ENCODE measurements at places on chromosomes 4 and X.

DNA sequence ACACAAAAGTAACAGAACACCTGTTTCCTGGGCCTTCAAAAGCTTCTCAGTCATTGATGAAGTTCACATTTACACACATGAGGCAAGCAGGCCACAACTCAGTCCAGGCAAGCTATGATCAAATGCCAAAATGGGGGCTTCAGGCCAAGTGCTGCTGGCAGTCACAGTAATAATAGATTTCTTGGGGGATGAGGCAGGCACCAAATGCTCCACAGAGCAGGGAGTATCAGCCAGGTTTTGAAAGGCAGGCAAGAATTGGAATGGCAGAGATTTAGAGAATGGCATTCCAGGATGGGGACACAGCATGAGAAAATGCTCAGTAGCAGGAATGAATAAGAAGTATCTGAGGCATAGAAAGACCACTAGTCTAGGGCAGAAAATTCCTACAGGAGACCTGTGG lies 52.8 kb downstream of the GRIA3 start:
- no peak for DNase-seq

- no peak for DNase-seq
Measured at GRCh38 chr4:8922481-8922880, 50.8 kb upstream of the HMX1 start.

GRCh38 chr4:169410839-169411770 lies 140.3 kb upstream of the SH3RF1 start:
- peak; percentile 88 for DNase-seq

- DNase-seq, result no peak
Measured at GRCh38 chr4:7429069-7429416, 5.7 kb downstream of the PSAPL1 start.

- DNase-seq, result no peak
Measured at GRCh38 chr4:89563431-89563830, 255.8 kb upstream of the GPRIN3 start.

DNA sequence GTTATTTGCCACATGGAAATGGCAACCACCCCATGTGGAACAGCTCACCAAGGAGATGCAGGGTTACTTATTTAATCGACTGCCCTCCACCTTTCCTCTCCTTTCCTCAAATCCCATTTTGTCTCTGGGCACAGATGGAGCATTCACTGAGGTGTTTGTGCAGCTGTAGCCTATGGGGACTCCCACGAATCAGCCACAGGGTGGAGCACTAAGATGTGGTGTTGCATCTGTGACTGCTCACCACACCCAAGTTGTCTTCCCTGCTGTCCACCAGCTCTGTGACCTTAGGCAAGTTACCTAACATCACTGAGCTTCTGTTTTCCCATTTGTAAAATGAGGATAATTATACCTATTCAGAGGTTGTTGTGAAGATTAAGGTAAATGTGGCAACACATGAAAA lies 252.4 kb upstream of the CPEB2 start:
- no peak for DNase-seq

- DNase-seq, result no peak
Measured at GRCh38 chrX:66045894-66046293, 6.0 kb upstream of the VSIG4 start.

DNA sequence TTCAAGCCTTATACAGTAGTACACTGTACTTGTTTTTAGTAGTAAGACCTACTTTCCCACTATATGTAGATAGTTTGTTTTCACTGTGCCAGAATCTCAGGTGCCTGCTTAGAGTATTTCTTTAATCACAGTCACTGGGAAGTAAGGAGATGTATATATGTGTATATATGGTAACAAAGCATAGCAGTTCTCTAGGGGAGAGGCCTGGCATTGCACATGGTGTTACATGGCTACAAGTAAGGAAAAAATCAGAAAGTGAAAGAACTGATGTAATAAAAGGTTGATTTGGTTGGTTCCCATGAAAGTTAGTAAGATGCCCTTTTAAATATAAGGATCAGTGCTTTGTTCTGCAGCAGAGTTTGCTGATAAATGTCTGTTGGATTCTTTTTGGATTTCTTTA lies 9.3 kb upstream of the DCK start:
- no peak for DNase-seq

- no peak for DNase-seq
Measured at GRCh38 chrX:148288451-148288850, 212.0 kb upstream of the AFF2 start.

GRCh38 chr4:112771-113170 lies 11.5 kb upstream of the ZNF718 start:
- peak; percentile 35 for DNase-seq

GRCh38 chrX:38087594-38087993 lies 81.2 kb downstream of the SYTL5 start:
- DNase-seq, result no peak

- no peak for DNase-seq
Measured at GRCh38 chrX:136049608-136050007, 64.4 kb downstream of the SLC9A6 start.

- DNase-seq, result no peak
Measured at GRCh38 chr4:10963958-10964703, 279.6 kb upstream of the CLNK start.

DNA sequence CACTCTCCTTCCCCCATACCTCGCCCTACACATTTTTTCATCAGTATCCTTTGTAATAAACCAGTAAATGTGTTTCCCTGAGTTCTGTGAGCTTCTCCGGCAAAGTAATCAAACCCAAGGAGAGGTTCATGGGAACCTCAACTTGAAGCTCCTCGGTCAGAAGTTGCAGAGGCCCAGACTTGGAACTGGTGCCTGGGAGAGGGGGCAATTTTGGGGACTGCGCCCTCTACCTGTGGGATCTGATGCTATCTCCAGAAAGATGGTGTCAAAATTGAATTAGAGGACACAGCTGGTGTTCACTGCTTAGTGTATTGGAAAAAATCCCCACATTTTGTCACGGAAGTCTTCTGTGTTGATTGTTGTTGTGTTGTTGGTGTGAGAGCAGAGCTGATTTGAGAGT lies 70.6 kb downstream of the ATP11C start:
- DNase-seq, result no peak

GRCh38 chr4:25402521-25402920 lies 25.5 kb downstream of the ANAPC4 start:
- no peak for DNase-seq

- DNase-seq, result no peak
Measured at GRCh38 chr4:163755013-163755412, 260.5 kb downstream of the TMA16 start.

- no peak for DNase-seq
Measured at GRCh38 chrX:132956421-132957210, 1.8 kb downstream of the HS6ST2 start.

- DNase-seq, result no peak
Measured at GRCh38 chr4:166091912-166092510, 219.0 kb downstream of the TLL1 start.

- no peak for DNase-seq
Measured at GRCh38 chr4:18197467-18197866, 175.9 kb upstream of the LCORL start.

- no peak for DNase-seq
Measured at GRCh38 chrX:129092242-129092641, 431.0 kb downstream of the SMARCA1 start.

DNA sequence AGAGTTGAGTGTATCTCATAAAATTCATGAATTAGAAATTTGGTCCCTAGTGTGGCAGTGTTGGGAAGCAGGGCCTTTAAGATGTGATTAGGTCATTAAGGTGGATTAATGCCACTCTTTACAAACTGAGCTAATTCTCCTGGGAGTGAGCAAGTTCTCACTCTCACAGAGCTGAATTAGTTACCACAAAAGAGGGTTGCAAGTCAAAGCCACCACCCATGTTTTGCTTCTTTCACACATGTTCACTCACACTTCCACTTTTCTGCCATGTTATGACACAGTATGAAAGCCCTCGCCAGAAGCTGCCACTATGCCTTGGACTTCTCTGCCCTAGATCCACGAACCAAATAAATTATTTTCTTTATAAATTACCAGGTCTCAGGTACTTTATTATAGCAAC lies 332.1 kb downstream of the ARAP2 start:
- DNase-seq, result no peak

GRCh38 chrX:70755850-70756249 lies 152.7 kb downstream of the TEX11 start:
- no peak for DNase-seq

DNA sequence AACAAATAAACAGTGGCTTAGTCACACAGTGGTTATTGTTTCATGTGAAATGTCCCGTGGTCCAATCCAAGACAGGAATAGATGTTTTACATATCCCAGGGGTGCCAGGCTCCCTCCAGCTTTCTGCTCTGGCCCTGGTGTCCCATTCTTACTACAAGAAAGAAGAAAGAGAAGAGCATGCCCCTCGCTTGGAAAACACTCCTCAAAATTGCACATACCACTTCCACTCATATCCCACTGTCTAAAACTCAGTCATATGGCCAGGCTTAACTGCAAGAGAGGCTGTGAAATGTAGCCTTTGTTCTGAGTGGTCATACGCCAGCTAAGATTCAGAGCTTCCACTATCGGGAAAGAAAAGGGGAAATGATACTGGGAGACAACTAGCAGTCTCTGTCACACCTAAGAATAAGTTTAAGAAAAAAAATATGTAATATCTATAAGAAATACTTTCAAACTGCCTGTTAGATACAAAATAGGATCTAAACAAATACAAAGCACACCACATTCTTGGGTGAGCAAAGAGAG lies 306.8 kb upstream of the FAM241A start:
- no peak for DNase-seq

- no peak for DNase-seq
Measured at GRCh38 chrX:65990702-65991101, 49.2 kb downstream of the VSIG4 start.

- no peak for DNase-seq
Measured at GRCh38 chr4:55635741-55636655, at the start of gene NMU. Gene NMU, minus strand, starts transcription at chr4:55636298. Its CDS starts 106 bp downstream, at chr4:55636192.

- no peak for DNase-seq
Measured at GRCh38 chr4:28317221-28317620, 1456.6 kb downstream of the STIM2 start.

DNA sequence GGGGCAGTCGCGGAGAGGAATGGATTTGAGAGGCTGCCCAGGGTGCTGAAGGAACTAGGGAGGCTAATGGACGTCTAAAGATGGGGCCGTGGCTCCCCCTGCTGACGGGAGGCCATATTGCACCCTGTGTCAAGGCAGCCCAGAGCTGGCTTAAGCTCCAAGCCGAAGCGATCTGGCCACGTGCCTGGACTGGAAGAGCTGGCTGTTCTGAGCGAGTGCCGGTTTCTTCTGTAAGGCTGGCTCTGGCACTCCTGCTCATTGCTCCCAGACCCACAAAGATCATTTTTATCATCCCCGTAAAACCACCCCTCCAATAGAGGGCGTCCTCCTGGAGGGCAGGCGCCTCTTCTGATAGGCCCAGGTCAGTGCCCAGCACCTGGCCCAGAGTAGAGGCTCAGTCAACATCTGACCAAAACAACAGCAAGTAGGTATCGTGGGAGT lies 5.6 kb downstream of the PNCK start:
- peak; percentile 69 for DNase-seq

- no peak for DNase-seq
Measured at GRCh38 chr4:42371305-42372252, 25.7 kb upstream of the SHISA3 start.

- DNase-seq, result no peak
Measured at GRCh38 chr4:1349359-1350168, 2.6 kb downstream of the UVSSA start.

DNA sequence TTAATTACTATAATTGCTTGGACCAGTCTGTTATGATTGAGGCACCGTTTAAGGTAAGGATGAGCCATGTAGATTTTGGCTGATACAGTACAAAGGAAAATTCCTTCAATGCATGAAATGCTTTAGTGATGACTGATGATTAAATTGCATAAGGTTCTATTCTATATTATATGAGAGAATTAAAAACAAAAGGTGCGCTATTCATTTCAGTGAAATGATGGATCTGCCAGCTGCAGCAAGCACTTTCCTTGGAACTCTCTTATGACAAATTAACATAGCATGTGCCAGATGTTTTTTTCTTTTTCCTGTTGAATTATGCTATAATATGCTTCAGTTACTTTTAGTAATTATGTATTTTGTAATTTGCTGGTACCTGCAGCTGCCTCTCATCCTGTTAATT lies 98.5 kb downstream of the JADE1 start:
- no peak for DNase-seq

GRCh38 chr4:120291541-120291940 lies 224.9 kb upstream of the MAD2L1 start:
- no peak for DNase-seq

GRCh38 chrX:84064164-84064563 lies 123.8 kb downstream of the RPS6KA6 start:
- no peak for DNase-seq

DNA sequence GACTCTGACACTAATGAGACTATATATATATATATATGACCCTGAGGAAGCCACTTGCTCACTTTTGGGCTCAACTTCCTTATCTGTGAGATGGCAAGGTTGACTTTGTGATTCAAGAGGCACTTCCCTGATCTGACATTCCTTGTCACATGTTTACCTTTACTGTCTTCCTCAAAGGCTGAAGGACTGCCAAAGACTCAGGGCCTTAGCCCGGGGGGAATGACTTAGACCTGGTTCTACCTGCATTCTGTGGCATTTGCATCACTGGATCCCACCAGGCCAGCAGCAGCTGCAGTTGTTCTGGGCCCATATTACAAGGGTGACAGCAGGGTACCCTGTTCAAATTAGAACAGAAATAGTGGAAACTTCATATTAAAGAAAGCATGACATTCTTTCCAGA lies 3.1 kb upstream of the HS6ST2 start:
- no peak for DNase-seq

DNA sequence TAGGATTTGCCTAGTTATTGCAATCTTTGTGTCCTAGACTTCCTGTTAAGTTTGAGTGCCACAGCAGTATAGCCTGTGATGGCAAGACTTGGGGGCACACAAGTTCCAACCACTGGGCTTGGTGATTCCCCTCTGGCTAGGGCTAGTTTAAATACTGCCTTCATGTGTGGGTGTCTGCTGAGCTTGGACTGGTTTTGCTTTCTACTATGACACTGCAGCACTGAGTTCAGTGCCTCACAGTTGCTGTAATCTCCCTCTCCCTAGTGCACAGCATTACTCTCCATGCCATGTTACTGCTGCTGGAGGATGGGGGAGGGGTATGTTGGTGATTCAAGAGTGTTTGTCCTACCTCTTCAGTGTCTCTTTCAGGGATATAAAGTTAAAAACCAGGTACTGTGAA lies 379.6 kb downstream of the IL15 start:
- no peak for DNase-seq

DNA sequence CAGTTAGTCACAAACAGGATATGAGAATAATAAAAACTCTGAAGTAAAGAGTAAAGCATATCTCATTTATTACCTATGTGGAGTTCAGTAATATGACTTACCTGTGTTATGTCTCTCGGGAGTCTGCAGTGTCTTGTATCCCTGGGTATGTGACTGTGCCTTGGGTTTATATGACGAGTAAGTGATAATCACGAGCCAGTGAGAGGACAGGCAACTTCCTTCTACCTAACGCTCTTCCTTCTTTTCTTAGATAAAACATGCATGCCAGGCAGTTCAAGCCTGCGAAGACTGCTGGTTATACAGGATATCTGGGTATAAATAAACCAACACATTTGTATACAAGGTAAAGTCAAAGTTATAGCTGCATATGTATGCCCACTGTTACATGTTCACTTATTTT lies at the start of gene HPGDS:
HPGDS (minus strand) TSS at position 143 of the 400 bp plus-strand sequence. CDS start 8,207 bp downstream, outside the sequence.
- DNase-seq, result no peak

Data from DND-41 (cell line).